ENCODE measurements at places on chromosomes 2 and 18. TPM values are rescaled to one million over a fixed set of nuclear protein-coding genes. Genes with fewer than 3 reads are reported as not detected.

- no peak for DNase-seq
Observed at GRCh38 chr2:181152226-181152625, 171.8 kb downstream of the UBE2E3 start.

DNA sequence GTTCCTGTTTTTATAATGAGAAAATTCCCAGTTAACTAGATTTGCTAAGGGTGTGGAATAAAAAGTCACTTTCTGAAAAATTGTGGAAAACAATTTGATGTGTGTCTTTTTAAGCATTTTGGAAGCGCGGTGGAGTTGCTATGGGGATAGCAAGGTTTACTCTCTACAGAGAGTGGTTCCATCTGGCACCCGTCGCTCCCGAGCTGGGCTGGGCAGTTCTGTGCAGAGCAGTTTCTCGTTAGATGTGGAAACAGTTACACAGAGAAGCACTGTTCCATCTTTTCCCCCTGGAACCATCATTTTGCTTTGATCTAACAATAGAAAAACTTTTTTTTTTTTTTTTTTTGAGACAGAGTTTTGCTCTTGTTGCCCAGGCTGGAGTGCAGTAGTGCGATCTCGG lies 17.4 kb downstream of the LDLRAD4 start:
- no peak for DNase-seq

DNA sequence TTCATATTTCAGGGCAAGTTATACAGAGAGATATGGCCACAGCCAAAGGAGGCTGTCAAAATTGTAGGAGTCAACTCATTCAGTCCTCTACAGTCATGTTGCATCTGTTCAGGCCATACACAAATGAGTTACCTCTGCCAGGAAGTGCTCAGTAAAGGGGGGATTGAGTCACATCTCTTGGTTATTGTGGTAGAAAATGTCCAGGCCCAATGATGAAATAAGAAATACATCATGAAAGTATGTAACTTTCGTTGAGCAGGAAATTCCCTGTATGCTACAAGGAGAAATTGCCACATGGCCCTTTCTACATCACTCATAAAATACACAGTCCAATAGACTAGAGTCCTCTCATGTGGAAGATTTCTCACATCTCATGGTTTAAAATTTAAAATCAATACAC lies 103.9 kb upstream of the COL3A1 start:
- no peak for DNase-seq

- no peak for DNase-seq
Observed at GRCh38 chr2:62785216-62785615, 79.7 kb downstream of the EHBP1 start.

GRCh38 chr2:233531955-233532354 lies 34.6 kb downstream of the USP40 start:
- DNase-seq, result no peak

DNA sequence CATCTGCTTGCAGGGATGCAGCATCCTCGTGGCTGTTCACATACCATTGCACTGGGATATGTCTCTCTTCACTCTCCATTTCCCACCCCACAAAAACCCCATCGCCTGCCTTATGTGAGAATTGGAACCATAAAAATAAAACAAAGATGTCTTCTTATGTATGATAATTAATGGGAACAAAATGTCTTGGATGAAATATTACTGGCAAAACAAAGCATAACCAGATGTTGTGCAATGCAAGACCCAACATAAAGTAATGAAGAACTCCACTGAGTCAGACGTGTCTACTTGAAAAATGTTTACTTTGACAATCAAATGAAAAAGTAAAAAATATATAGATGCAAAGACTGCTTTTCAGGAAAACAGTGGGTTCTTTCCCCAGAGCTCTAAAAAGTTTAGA lies 611.3 kb upstream of the SYT4 start:
- DNase-seq, result no peak

EVX2 gene
- total RNA-seq, result not detected

Data from omental fat pad (tissue), 4 donors.